ENCODE measurements at places on chromosomes 4 and X.

- DNase-seq, result no peak
Observed at GRCh38 chrX:38656350-38656915, 95.1 kb downstream of the TSPAN7 start.

DNA sequence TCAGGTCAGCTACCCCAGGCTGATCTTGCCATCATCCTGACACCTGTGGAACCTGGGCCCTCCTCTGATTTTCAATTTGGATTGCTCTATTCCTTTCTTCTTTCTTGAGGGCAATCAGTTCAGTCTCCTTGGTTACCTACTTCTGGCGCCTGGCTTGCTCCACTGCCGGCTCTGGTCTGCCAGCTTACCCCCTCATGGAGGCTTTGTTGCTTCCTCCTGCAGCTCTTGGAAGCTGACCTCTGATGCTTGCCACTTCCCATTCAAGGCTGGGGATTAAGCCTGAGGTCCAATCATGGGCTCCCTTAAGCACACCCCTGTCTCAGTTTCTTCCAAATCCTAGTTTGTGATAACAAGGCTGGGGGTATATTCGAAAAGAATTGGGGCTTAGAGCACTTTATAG, 5.4 kb downstream of the TMEM154 start:
- DNase-seq, result no peak

DNA sequence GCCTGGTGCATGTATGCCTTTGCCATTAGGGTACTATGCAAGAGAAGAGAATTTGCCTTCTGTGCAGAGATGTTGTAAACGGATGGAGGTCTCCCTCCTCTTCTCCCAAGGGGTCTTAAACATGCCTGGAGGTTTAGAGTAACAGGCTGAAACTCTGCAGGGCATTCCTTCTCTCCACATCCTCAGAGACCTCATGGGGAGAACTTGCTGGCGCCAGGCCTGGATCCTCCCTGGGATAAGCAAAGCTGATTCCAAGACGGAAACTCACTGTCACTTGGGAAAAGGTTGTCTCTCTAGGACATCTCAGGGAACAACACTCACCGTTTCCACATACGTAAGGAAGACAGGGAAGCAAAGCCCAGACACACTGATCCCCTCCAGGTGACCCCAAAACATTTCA, 76.9 kb upstream of the GPM6B start:
- DNase-seq, result no peak

DNA sequence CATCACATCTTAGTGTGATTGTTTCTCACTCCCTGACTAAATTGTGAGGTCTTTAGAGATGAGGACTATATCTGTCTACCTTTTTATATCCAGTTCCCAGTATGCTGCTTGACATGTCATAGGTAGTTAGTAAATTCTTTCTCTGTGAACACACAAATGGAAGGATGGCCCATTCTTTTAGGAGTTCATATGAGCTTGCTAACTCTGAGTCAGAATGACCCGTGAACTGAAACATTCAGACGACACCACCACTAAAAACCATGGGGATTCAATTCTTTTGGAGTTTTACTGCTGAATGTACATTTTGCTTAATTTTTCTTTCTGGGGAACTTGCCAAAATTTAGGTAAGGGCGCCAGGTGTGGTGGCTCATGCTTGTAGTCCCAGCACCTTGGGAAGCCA, 13.9 kb downstream of the OFD1 start:
- no peak for DNase-seq

DNA sequence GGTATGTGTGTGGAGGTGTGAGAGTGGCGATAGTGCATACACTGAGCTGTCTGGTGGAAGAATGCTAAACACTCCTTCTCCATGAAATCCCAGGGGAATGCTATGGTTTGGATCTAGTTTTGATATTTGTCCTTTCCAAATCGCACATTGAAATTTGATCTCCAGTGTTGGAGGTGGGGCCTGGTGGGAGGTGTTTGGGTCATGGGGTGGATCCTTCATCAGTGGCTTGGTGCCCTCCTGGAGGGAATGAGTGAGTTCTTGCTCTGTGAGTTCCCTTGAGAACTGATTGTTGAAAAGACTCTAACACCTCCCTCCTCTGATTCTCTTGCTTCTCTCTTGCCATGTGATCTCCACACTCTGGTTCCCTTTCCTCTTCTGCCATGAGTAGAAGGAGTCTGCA, 114.1 kb upstream of the HHIP start:
- no peak for DNase-seq

DNA sequence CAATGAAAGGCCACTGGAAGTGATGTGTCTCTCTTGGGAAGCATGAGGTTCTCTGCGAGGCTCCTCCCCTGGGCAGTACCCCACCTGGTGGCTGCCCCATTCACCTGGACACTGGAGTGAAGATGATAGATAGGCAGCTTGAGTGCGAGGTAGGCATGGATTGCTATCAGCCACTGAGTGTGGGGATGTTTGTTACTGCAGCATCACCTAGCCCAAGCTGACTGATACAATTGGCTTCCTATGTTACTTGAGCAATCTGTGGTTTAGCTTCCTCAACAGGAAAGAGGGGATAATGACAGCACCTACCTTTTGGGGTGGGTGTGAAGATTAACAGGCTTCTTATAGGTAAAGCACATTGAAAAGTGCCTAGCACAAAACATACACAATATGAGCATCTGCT, 30.8 kb downstream of the ADRA2C start:
- DNase-seq, result no peak

GRCh38 chr4:37365888-37366287, 121.3 kb downstream of the NWD2 start:
- no peak for DNase-seq

- no peak for DNase-seq
Observed at GRCh38 chr4:48173056-48173991, 39.3 kb upstream of the TXK start.

GRCh38 chr4:76307660-76308014, 1.1 kb downstream of the STBD1 start:
- no peak for DNase-seq

GRCh38 chr4:68183417-68183816, 53.7 kb upstream of the TMPRSS11F start:
- DNase-seq, result no peak

GRCh38 chrX:136867096-136867491, 13.4 kb downstream of the RBMX start:
- no peak for DNase-seq

DNA sequence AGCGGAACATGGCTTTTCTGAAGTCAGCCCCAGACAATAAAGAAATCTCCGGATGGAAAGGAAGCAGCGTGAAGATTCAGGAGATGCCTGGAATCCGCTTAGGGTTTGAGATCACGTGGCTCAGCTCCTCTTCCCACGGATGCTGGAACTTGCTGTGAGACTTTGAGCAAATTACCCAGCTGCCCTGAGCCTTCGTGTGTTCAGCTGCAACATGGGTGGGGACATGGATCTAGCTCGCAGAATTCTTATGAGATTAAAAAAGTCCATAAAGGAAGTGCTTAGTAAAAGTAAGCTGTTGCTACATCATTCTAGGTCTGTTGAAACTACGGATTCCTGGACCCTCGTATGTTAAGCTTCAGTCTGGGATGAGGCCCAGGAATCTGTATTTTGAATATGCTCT, 55.7 kb upstream of the STIM2 start:
- no peak for DNase-seq

DNA sequence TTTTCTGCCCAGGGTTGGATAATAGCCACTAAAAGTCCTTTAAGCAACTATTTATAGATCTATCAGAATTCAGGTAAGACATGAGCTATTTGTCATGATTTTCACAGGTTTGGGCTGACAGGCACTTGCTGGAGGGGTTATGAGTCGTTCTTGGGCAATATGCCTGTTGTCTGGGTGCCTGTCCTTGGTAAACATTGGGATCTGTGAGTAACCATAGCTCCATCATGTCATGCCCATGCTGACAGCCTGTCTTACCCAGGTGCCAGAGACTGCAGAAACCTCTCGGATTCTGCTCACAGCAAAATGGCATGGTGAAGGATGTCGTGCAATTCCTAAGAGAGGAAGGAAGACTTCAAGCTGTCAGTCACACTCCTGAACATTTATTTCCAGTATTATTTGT, 116.0 kb upstream of the PUDP start:
- DNase-seq, result no peak

DNA sequence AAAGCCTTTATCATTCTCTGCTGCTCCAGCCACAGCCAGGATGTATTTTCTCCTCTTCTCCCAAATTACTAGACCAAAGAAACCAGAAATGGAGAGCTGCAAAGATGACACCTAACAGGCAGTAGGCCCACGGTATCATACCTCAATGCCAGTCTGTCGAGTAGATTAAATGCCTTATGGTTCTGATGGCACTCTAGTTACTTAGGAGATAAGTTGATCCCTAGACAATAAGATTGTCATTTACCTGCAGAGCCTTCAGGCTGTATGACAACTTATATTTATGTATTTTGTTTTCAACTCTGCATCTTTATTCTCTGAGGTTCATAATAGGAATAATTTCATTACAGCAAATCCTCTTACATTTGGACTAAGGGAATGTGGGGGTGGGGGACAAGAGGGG, 262.1 kb downstream of the LDB2 start:
- no peak for DNase-seq

GRCh38 chr4:137226900-137227299, 305.4 kb downstream of the PCDH18 start:
- DNase-seq, result no peak

- DNase-seq, result no peak
Observed at GRCh38 chrX:124268099-124268498, 64.4 kb upstream of the TEX13D start.

GRCh38 chrX:13050151-13050550, 5.7 kb upstream of the FAM9C start:
- DNase-seq, result no peak

All from activated CD4-positive, alpha-beta memory T cell treated with anti-CD3 and anti-CD28 coated beads, Interleukin-2, amount 10 ng/mL, durations not matched to agents 7 days and 5 days (primary cell).